ENCODE measurements at places on chromosomes 16 and 17. TPM values are rescaled to one million over a fixed set of nuclear protein-coding genes. Genes with fewer than 3 reads are reported as not detected.
A peak's percentile ranks its signal among the peaks of the same experiment; 100 is the strongest.

Gene TSPOAP1
- 7.6 TPM for polyA plus RNA-seq

Gene MPO
- polyA plus RNA-seq: 0.13 TPM

Gene HCRT
- polyA plus RNA-seq: not detected

Gene MYOCD
- polyA plus RNA-seq: 0.30 TPM

Gene ELOB
- 1,702 TPM for polyA plus RNA-seq

Gene TCAP
- 1.3 TPM for polyA plus RNA-seq

Gene EVPLL
- 0.13 TPM for polyA plus RNA-seq

Gene NECAB2
- polyA plus RNA-seq: 7.5 TPM

Gene RNU2-1
- polyA plus RNA-seq: not detected

Gene CACNG3
- 0.12 TPM for polyA plus RNA-seq

Gene USH1G
- polyA plus RNA-seq: 5.0 TPM

Gene PRDM7
- polyA plus RNA-seq: not detected

Gene AIPL1
- 0.56 TPM for polyA plus RNA-seq

Gene SLC13A5
- 3.5 TPM for polyA plus RNA-seq

GRCh38 chr17:75927286-75927922 is 13.4 kb downstream of the FBF1 start:
- no peak overlapping the region for H3K27ac ChIP-seq
- H3K4me3 ChIP-seq: no peak overlapping the region
- no peak for DNase-seq
- H3K27me3 ChIP-seq: no peaks in the 10 kb centered on the region
- no peaks in the 10 kb centered on the region for H3K36me3 ChIP-seq

GRCh38 chr16:85231959-85232358 is 119.7 kb upstream of the CIBAR2 start:
- no peak for DNase-seq
- H3K36me3 ChIP-seq: no peaks in the 10 kb centered on the region
- peaks cover 11% of the 10 kb centered on the region for H3K4me1 ChIP-seq
- H3K4me3 ChIP-seq: no peak overlapping the region

- no peaks in the 10 kb centered on the region for H3K27me3 ChIP-seq
- H3K4me3 ChIP-seq: no peak overlapping the region
- no peak for DNase-seq
- H3K4me1 ChIP-seq: no peaks in the 10 kb centered on the region
These were observed 42.4 kb downstream of the PPL start for GRCh38 chr16:4894276-4895150.

- no peak overlapping the region for H3K27ac ChIP-seq
- peaks cover 11% of the 10 kb centered on the region for H3K4me1 ChIP-seq
- no peak for DNase-seq
- no peaks in the 10 kb centered on the region for H3K27me3 ChIP-seq
These were observed 266.1 kb downstream of the XYLT1 start for GRCh38 chr16:17204644-17205043.

DNA sequence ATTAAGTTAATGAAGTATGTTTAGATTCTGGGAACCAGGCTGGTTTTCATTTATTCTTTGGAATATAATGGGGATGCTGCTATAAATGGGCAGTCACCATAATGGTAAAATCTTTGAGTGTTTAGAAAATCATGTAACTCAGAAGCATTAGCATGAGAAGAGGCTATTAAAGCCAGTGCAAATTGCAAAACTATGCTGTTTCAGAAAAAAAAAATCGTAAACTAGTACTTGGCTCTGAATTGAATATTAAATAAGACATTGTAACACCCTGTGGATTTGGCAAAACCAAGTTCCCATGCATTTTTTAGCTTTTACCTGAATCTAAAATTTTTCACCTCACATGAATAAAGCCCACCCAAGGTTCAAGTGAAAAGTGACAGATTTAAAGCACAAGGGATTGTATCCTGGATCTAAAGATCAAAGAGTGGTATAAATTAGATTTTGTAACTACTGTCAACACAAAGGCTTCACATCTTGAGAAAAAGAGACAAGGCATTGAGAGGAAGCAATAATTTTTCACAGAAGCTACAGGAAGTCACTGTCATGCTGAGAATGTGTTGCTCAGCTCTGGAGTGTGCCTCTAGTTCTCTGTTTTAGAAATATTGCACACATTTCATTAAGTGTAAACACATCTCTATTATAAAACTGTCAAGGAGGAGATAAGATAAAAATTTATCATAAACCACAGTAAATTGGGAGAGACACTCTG is 142.2 kb downstream of the ABCA8 start:
- no peaks in the 10 kb centered on the region for H3K27me3 ChIP-seq
- H3K27ac ChIP-seq: no peak overlapping the region
- no peak overlapping the region for H3K4me3 ChIP-seq
- DNase-seq: no peak

GRCh38 chr16:64132759-64133361 is 989.0 kb downstream of the CDH11 start:
- H3K36me3 ChIP-seq: no peaks in the 10 kb centered on the region
- H3K27ac ChIP-seq: no peak overlapping the region
- no peaks in the 10 kb centered on the region for H3K27me3 ChIP-seq
- no peaks in the 10 kb centered on the region for H3K4me1 ChIP-seq
- no peak for DNase-seq

DNA sequence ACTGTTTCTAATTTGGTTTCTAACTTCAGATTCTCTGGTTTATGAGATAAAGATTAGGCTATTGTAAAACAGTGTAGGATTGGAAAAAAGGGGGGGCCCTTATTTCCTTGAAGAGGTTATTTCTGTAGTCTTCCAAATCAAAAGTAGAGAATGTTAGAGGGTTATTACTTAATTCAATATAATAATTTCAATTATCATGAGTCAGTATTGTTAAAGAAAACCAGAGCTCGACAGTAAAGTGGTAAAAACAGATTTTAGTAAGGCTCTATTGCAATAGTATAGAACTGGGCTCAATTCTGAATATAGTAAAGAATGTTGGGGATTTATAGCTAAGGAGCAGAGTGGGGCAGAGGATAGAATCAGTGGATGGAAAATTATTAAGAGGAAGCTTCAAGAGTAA is 140.0 kb downstream of the TANC2 start:
- H3K4me1 ChIP-seq: no peaks in the 10 kb centered on the region
- no peaks in the 10 kb centered on the region for H3K27me3 ChIP-seq
- no peak overlapping the region for H3K4me3 ChIP-seq

DNA sequence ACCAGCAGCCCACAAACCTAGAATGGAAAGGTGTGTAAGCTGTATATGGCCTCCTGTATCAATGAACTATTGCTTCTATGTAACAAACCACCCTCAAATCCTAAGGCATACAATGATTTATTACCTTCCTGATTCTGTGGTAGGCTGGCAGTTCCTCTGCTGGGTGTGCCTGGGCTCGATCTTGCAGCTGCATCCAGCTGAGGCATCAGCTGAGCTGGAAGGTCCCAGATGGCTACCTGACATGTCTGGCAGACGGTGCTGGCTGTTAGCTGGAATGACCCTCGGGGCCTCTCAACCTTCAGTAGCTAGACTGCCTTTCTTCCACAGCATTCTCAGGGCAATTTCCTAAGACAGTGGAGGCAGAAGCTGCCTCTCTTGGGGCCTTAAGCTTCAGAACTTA is 152.7 kb downstream of the RAB11FIP4 start:
- no peak overlapping the region for H3K4me3 ChIP-seq
- no peaks in the 10 kb centered on the region for H3K27me3 ChIP-seq
- DNase-seq: no peak
- H3K27ac ChIP-seq: no peak overlapping the region
- no peaks in the 10 kb centered on the region for H3K36me3 ChIP-seq

- no peak overlapping the region for H3K27ac ChIP-seq
- H3K36me3 ChIP-seq: no peaks in the 10 kb centered on the region
- H3K4me3 ChIP-seq: no peak overlapping the region
- H3K27me3 ChIP-seq: no peaks in the 10 kb centered on the region
- H3K4me1 ChIP-seq: no peaks in the 10 kb centered on the region
- DNase-seq: no peak
These were observed 19.3 kb downstream of the TENT4B start for GRCh38 chr16:50172195-50172922.

GRCh38 chr17:21119247-21119918 is 7.4 kb upstream of the DHRS7B start:
- no peaks in the 10 kb centered on the region for H3K36me3 ChIP-seq
- no peak for DNase-seq
- no peaks in the 10 kb centered on the region for H3K4me1 ChIP-seq
- no peak overlapping the region for H3K4me3 ChIP-seq
- H3K27ac ChIP-seq: no peak overlapping the region

- DNase-seq: no peak
- H3K27me3 ChIP-seq: no peaks in the 10 kb centered on the region
- no peak overlapping the region for H3K4me3 ChIP-seq
- H3K4me1 ChIP-seq: peaks cover 7% of the 10 kb centered on the region
- no peaks in the 10 kb centered on the region for H3K36me3 ChIP-seq
- H3K27ac ChIP-seq: no peak overlapping the region
These were observed 51.9 kb downstream of the PLCG2 start for GRCh38 chr16:81830845-81831540.

- no peak overlapping the region for H3K27ac ChIP-seq
- no peaks in the 10 kb centered on the region for H3K4me1 ChIP-seq
These were observed 14.9 kb downstream of the ITPRIPL2 start for GRCh38 chr16:19128454-19129200.

- H3K27ac ChIP-seq: no peak overlapping the region
- no peaks in the 10 kb centered on the region for H3K27me3 ChIP-seq
- no peak overlapping the region for H3K4me3 ChIP-seq
- H3K4me1 ChIP-seq: peaks cover 4% of the 10 kb centered on the region
These were observed 7.4 kb downstream of the CMIP start for GRCh38 chr16:81451753-81452680.

DNA sequence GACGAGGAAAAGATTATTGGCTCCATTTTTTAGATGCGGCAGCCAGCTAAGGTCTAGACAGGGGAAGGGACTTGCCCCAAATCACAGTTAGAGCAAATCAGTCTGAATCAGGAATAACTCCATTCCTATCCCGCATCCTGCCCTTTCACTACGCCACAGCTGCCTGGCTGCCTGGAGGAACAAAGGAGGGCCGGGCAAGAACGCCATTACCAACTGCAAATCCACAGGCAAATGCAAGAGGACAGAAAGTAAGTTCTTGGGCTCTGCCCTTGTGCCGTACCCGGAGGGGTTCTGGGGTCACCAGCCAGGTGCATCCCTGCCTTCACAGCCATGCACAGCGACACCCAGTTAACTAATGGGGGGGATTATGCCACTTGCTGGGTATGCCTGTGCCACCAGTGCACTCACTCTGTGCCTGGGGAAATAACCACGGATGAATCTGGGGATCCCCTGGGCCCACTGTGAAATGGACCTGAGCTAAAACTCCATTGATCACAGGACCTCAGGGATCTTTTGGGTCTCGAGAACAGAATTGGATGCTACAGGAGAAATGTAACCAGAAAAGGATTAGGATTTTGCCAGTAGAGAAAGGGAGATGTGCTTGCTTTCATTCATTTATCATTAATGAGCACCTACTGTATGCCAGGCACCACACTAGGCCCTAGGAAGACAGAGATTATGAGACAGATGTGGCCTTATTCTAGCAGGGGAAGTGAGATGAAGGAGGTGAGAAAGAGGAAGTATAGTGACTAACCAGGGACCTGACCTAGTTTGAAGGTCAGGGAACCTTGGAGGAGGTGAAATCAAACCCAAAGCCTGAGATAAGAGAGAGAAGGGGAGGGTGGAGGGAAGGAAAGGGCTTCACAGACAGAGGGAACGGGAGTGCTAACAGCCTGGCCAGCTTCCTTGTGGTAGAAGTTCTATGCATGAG is 17.7 kb downstream of the BCL7C start:
- peaks cover 26% of the 10 kb centered on the region for H3K27me3 ChIP-seq
- peak overlapping the region; percentile 97 for H3K4me3 ChIP-seq
- H3K4me1 ChIP-seq: no peaks in the 10 kb centered on the region
- no peaks in the 10 kb centered on the region for H3K36me3 ChIP-seq
- DNase-seq: no peak
- peak overlapping the region; percentile 77 for H3K27ac ChIP-seq

GRCh38 chr17:76582660-76583059 is 3.0 kb downstream of the ST6GALNAC2 start:
- H3K4me3 ChIP-seq: no peak overlapping the region
- DNase-seq: no peak
- peaks cover 66% of the 10 kb centered on the region for H3K27me3 ChIP-seq
- H3K4me1 ChIP-seq: peaks cover 25% of the 10 kb centered on the region
- peaks cover 9% of the 10 kb centered on the region for H3K36me3 ChIP-seq

DNA sequence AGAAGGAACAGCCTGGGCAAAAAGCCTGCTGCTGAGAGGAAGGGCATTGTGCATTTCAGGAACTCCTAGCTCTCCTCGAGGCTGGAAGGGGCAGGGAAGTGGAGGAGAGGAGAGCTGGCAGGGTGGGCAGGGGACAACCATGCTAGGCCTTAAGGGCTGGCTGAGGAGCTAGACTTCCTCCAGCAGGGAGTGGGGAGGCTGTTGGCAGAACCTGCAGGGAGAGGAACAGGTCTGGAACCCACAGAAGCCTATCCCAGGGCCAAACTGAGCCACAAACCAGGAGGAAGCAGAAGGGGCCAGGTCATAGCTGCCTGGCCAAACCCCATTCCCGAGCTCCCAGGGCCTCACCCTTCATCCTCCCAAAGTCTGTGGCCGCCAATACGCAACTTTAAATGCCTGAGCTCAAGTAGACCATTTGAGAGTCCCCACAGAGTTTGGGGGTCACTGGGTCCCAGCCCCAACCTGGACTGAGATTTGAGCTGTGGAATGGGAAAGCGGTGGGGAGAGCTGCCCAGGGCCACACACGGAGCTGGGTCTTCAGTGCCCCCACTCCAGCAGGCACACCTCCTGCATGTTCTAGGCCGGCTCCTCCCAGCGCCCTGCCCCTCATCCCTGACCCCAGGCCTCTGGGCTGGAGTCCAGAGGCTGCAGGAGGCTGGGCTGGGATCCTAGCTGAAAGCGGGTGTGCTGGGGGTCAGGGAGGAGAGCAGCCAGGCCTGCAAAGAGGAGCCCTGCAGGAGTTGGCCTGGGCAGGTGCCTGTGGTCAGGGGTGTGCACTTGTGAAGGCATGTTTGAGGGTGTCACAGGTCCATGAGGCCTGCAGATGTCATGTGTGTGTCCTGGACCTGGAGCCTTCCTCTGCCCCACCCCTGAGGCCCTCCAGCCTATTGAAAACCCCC is 4.5 kb downstream of the CDH5 start:
- H3K36me3 ChIP-seq: no peaks in the 10 kb centered on the region
- DNase-seq: no peak
- no peak overlapping the region for H3K4me3 ChIP-seq
- H3K4me1 ChIP-seq: peaks cover 9% of the 10 kb centered on the region
- no peak overlapping the region for H3K27ac ChIP-seq
- H3K27me3 ChIP-seq: no peaks in the 10 kb centered on the region

DNA sequence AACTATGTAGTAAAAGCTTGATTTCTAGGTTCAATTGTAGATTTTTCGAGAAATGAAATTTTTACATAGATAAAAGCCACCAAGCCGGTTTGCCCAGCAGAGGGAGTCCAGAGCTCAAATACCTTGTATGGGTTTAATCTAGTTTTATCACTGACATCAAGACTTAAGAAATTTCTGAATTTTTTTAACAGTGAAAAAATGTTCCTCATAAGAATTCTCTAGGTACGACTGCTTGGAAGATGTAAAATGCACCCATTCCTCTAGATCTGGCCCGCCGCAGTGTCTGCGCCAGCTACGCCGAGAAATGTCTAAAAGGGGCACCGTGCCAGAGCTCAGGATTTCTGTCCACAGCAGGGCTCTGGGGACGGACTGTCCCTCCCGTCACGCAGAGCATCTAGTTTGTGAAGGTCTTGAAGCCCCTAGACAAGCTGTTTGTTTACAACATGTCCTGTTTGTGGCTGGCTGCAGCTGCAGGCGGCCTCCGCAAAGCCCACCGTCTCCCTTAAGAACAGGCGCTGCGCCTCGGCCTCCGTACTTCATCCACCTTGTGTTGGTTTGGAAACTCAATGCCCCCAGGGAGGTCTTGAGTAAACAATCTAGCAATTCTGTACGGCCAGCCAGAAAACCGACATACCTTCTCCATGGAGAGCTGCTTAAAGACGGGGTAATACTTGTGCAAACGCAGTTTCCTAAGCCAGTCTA is 24.8 kb downstream of the MAP1LC3B start:
- DNase-seq: no peak
- H3K36me3 ChIP-seq: peaks cover 34% of the 10 kb centered on the region
- no peaks in the 10 kb centered on the region for H3K4me1 ChIP-seq
- no peaks in the 10 kb centered on the region for H3K27me3 ChIP-seq
- no peak overlapping the region for H3K4me3 ChIP-seq

All from H1 (cell line).